ENCODE measurements at places on chromosomes 7 and 10.

DNA sequence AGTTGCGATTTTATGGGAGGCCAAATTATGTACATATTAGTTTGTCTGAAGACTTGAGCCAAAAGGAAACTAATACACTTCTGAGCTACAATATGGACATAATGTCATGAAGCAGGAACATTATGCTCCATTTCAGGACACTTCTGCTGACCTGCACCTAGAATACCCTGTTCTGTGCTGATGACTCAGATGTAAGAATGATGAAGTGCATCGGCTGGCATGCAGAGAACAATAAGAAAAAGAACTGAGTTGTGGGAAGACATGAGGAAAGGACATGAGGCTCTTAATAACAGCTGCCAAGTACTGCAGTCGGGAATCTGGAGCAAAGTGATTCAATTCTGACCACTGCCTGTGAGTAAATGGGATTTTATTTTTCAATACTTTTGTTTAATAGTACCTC, 192.9 kb upstream of the VSTM2A start:
- no peak for DNase-seq

DNA sequence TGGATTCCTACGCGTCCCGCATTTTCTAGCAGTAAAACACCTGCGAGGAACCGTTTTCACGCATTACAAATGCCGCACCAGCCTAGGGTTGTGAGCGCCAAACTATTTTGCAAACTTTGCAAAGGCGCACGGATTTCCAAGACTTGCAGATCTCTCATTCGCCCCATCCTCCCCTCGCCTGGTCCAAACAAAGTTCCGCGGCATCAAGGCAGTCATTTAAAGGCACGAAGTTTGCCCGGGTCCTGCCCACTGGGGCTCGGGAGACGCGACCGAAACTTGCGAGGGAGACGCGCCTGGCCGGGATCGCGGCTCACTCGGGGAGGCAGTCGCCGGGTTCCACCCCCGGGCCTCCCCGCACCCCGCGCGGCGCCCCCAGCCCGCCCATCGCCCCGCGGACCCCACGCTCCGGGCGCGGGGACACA, 613 bp downstream of the USP6NL start:
- DNase-seq = no peak

DNA sequence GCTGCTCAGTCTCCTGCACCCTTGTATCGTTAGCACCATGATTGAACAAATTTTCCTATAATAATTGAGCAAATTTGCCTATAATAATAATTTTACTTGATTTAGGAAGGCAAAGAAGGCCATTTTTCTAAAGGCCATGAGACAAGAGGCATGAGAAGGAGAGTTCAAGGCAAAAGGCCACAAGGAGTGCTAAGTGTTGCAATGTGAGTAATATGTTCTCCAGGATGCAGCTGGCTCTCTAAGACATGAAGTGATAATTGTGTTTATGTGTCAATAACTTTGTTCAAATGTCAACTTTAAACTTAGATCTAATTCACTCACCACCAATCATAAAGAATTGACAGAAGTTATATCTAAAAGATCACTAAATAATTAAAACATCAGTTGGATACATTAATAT, 53.8 kb downstream of the SGCE start:
- DNase-seq = no peak

- DNase-seq = no peak
These were observed 24.8 kb upstream of the UNC5B start for GRCh38 chr10:71187600-71187999.

DNA sequence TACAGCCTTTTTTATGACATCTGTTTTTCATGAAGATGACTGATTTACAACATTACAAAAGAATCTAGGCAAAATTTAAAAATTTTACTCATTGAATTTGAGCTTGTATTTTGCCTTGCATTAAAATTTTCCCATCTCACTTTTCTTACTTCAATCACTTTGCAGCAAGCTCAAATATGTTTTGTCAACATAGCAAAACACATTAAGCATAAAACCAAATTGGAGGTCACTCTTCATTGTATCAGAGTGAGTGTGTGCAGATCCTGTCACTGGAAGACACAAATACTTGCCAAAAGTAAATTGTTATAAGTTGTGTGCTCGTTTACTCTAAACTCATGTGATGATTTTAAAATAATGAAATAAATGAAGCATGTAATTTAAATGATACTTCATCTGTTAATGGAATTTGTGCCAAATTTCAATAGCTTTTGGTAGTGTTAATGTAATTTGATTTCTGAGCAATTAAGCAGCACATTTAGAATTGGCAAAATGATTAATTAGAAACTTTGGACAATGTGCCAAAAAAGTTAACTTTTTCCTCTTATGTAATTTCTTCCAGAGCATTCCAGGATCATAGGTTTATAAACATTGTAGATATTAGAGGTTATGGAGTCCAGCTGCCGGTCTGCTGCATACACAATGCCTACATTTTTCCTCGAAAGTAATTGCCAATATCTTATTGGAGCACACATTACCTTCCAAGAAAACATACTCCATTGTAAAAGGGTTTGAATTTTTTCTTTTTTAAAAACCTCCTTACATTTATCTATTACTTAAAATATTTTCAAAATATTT, 1078.2 kb upstream of the LRRTM3 start:
- DNase-seq = no peak

DNA sequence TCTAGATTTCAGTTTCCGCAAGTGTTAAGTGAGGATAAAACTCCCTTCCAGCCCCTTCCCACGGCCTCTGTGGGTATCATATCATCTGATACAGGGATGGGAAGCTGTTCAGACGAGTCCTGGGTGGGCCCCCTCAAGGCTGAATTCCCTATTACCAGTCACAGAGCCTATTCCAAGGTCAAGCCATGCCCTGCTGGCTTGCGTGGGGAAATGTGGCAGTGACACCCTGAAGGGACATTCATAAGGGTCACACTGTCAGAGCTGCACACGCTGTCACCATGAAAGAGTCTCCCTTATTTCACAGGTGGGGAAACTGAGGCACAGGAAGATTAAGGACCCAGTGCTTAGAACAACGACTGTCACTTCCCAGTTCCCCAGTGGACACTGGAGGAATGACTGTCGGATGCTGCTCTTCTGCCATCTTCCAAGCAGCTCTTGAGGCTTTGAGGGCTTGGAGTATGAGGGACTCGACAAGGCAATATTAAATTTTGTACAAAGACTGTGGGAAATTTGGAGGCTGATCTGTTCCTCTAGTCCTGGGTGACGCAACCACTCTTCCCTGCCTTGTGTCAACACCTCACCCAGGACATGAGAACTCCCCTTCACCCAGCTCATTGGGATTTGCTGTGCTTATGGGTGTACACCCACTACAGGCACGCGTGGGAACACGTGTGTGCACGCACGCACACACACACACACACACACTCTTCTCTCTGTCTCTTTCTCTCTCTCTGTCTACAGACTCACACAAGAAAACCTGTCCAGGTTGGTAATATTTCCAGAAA, 386.0 kb downstream of the RPS24 start:
- DNase-seq = no peak

Measured in activated effector memory CD4-positive, alpha-beta T cell treated with Interleukin-2 at 50 U/mL for 16 hours (primary cell).